ENCODE measurements at places on chromosomes 1 and 21.

- DNase-seq: no peak
Measured at GRCh38 chr1:51565009-51565408, 45.9 kb upstream of the EPS15 start.

DNA sequence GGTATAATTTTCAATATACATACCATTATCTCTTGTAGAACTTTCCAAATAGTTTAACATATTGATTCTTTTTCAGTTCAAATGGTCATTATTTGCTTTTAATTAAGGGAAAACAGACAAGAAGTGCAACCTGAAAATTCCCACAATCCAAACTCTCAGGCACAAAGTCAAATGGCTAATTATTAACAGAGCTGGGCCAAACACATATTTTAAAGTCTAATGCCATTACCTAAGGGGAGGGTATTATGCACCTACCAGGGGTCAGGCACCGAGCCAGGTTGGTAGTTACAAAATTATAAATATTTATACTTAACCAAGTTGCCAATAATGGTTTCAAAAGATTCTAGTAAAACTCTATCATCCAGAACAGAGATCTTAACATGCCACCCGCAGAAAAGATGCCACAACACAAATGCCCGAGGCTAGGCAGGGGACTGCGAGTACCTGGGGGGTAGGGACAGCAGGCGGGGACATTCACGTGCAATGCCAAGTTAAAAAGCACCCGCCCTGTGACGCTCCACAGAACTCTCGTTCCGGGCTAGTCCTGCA is 15.0 kb downstream of the LBR start:
- DNase-seq: no peak

GRCh38 chr1:10687782-10688408 is 108.6 kb downstream of the CASZ1 start:
- no peak for DNase-seq

GRCh38 chr21:25578056-25578961 is 29.0 kb downstream of the MRPL39 start:
- peak; percentile 21 for DNase-seq

DNA sequence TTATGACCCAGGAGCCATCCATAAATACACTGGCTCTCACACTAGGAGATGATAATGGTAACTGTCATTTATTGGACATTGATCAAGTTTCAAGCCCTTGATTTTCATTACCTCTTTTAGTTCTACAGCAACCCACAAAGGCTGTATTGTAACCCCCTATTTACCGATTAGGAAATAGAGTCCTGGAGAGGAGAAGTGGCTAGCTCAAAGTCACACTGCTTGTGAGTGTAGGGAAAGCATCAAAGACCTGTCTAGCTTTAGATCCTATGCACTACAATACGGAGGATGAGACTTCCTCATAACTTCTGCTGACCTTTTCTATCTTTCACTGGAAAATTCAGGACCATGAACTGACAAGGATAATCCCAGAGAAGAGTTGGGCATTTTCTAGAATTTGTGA is 115.2 kb downstream of the LMX1A start:
- no peak for DNase-seq

- DNase-seq: no peak
Measured at GRCh38 chr1:150002217-150002616, 8.3 kb downstream of the OTUD7B start.

DNA sequence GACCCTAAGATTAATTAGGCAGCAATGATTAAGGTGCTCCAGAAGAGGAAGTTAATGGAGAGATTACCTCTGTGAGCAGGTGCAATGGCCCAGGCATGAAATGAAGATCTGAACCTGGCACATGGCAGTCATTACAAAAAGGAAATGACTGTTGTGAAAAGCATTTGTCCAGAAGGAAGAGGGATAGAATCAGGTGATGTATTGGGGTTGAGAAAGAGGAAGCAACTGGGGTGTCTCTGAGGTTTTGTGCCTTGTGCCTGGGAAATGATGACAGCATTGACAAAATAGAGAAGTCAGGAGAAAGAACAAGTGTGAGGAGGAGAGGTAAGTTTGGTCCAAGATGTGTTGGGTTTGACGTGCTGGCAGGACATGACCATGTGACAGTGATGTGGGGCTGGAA is 5.6 kb downstream of the CRCT1 start:
- no peak for DNase-seq

- DNase-seq: no peak
Measured at GRCh38 chr1:247322442-247322841, 9.2 kb downstream of the ZNF496 start.

GRCh38 chr1:59366346-59366745 is 69.5 kb downstream of the FGGY start:
- DNase-seq: no peak

GRCh38 chr21:45640888-45641479 is 2.5 kb upstream of the PCBP3 start:
- peak; percentile 81 for DNase-seq

GRCh38 chr1:177355575-177355974 is 184.8 kb downstream of the BRINP2 start:
- DNase-seq: no peak

- DNase-seq: no peak
Measured at GRCh38 chr1:167685844-167686243, 35.9 kb upstream of the MPZL1 start.

DNA sequence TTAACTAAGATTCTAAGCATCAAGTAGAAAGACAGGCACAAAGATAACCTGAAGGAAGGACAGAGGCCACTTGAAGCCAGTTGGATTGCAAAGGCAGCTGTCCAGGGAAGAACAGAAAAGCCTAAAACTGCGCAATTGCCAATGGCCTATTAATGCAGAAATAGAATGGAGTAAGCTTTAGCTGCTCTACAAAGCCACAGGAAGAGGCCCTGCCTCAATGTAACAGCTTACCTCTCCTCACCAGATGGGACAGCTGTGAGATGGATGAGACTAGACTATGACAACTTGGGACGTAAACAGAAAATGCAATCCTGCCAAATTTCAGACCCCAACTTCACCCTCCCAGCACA is 176.5 kb downstream of the EIF4G3 start:
- DNase-seq: no peak

- DNase-seq: no peak
Measured at GRCh38 chr1:116762281-116762680, 8.1 kb downstream of the CD2 start.

DNA sequence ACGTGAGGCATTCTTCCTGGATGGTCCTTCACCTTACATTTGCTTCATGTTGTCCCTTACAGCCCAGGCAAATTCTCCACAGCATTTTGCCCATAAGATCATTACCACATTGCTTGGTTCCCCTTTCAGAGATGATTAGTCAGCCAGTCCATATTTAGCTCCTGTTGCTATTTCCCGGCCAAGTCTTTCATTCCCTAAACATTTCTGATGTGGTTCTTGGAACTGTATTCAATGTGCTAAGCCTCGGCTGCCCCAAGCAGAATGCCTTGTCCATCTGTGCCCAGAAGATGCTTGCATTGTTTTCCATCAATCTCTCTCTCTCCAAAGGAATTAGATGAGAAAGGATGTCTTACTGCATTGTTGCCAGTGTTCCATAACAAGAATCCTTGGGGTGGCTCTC is 420.9 kb upstream of the CAMK1G start:
- no peak for DNase-seq

DNA sequence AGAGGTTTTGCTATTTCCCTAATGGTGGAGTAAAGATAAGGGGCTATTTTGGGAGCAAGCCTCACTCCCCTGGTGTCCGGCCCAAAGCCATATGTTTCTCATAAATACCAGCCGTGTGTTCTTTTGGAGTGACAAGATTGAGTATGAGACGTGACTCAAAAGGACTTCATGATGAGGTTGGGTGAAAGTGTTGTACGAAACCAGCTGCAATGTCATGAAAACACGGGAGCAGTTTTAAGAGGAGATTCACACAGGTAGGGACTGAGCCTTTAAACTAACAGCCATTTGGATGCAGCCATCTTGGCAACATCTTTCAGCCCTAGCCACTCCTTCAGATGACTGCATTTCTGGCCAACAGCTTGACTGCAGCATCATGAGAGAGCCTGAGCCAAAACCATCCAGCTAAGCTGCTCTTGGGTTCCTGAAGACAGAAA is 532.3 kb upstream of the USP24 start:
- DNase-seq: peak; percentile 54

DNA sequence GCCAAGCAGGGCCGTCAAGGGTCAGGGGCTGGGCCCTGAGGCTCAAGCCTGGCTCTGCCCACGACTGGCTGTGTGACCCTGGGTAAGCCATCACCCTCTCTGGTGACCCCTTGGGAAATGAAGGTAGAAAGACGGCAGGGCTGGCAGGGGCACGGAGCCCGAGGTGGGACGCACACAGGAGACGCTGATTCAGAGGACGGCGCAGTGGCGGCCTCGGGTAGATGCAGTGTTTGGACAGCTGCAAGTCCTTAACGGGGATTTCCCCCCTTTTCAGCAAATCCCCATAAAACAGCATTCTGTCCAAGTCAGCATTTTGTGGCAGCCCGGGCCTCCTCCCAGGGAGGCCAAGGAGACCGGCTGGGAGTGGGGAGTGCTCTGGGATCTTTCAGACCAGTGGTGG is 16.7 kb downstream of the COL8A2 start:
- peak; percentile 88 for DNase-seq

DNA sequence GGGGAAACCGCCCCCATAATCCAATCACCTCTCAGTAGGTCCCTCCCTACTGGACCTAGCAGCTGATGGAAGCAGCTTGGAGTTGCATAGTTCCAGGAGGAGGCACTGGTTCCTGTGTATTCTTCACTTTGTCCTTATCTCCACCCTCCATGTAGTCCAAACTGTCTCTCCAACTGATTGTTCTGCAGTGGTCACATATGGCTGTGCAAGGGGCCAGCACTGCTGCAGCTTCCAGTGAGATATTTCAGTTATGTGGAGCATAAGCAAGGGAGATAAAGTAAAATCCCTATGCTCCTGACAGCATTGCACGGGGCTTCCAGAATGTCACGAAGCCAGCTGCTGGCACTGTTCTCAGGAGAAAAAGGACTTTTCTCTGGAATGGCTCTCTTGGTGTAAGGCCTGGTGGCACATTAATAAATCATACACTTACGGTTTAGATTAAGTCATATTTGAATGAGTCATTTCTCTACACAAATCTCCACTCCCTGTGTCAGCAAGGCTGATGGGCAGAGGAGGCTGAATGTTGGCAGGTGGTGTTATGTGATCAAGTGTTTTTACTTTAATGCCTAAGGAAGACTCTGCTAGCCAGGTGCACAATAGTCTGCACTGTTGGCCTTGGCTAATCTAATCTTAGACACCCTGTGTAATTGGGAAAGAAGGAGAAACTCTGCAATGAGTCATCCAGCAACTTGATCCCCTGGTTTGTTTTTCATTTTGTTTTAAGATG is 93.4 kb downstream of the KCNK1 start:
- DNase-seq: peak; percentile 0

GRCh38 chr1:68145418-68146126 is 86.8 kb downstream of the WLS start:
- no peak for DNase-seq

DNA sequence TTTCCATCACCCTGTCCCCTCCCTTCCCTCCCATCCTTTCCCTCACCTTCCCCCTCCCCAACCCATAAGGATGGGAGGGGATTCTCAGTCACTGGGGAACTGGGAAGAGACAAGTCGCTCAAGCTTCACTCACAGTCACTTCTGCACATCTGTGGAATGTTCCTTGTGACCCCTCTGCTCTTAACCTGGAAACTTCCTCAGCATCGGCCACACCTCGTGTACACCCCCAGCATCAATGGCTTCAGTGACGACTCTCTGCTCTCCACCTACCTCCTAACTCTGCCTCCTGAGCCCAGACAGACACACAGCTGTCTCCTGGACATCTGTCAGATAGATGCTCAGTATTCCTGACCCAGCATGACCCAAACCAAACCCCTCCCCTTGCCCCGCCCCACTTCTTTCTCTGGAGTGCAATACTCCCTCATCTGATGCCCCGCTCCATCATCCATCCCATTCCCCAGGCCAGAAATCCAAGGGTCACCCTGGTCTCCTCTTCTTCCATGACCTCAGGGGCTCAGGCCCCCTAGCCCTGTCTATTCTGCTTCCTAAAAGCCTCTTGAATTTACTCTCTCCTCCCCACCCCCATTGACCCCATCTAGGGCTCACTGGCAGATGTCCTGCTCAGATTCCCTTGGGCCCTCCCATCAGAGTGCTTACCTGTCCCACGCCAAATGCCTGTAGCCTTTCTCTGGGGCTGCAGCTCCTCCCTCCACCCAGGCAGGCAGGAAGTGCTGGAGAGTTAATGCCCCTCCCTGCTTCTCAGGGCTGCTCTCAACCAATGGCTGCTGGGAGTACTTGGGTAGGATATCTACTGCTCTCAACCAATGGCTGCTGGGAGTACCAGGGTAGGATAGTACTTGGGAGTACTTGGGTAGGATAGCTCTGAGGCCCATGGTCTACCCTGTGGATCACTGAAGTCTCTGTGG is 83.1 kb upstream of the CSF3R start:
- no peak for DNase-seq

GRCh38 chr1:79497193-79497773 is 490.8 kb upstream of the ADGRL4 start:
- peak; percentile 68 for DNase-seq

DNA sequence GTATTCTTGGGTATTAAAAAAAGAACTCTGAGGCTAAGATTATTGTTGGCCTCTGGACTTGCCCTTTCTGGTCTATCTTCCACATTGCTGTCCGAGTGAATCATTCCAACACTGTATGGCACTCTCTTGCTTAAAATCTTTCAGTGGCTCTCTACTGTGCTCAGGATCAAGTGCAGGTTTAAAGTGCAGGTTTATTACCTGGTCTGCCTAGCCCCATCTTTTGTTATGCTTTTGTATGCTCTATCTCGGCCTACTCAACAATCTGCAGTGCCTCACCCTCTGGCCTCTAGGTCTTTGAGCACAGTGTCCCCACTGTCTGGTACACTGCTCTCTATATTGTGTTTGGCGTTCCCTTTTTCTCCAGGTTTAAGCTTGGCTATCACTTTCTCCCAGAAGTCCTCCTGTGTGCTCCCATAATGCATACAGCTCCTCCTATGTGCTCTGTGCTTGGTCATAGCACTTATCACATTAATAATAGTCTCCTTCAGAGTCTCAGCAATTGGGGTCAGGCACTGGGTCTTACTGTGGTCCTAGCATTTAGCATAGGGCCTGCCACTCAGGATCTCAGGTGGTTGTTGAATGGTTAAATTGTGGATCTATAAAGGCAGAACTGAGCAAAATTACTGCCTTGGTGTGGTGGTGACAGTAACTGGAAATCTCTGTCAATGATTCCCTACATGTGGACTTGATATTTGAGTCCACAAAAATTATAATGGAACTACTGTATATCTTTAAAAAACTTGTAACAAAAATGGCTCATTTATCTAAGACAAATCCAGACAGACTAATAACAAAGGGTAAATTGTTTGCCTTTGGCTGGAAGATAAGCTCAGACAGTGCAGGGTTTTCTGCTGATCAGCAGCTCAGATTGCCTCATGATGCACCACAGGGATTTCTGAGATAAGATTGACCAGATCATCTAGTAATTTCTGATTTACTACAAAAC is 10.6 kb upstream of the LDLRAD1 start:
- DNase-seq: no peak

DNA sequence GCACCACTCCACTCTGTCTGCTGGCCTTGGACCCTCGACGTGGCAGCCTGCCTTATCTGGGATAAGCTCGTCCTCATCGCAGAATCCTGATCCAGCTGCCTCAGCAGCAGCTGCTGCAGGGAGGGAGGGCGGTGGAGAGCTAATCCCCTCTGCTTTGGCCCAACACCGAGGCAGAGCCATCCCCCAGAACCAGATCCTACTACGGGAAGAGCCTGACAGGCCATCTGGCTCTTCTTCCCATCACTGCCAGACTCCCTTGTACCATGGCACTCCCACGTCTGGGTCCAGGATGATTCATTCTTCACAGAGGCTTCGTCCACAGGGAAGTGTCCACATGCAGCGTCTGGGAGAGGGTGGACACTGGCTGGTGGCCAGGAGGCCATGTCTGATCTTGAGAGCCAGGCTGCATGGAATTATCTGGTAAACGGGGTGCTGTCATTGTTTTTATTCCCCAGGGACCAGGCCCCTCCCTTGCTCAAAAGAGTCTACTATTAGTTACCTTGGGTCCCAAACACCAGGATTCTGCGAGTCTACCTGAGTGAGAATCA is 14.6 kb upstream of the PKP1 start:
- peak; percentile 87 for DNase-seq
